ENCODE measurements at places on chromosomes 5 and 9.

- DNase-seq, result no peak
Observed at GRCh38 chr9:69470186-69470977, 145.4 kb downstream of the ENTREP1 start.

- DNase-seq, result no peak
Observed at GRCh38 chr5:33711094-33711679, 180.6 kb downstream of the ADAMTS12 start.

DNA sequence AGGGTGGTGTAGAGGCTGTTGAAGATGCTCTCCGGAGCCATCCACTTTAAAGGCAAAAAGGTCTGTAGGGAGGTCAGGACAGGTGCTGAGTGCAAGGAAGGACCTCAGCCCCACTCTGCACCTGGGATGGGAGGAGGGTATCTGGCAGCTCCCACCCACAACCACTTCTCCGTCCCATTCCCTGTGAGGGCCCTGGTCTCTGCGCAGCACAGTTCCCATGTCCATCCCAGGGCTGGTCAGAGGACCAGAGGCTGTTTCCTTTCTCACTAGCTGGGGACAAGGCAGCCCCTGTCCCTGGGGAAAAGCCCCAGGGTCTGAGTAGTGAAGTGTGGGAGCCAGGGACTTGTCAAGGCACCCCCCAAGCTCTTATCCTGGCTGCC, 33.7 kb upstream of the CSF1R start:
- DNase-seq, result no peak

GRCh38 chr5:179124853-179125788, 64.9 kb downstream of the ZNF354C start:
- no peak for DNase-seq

DNA sequence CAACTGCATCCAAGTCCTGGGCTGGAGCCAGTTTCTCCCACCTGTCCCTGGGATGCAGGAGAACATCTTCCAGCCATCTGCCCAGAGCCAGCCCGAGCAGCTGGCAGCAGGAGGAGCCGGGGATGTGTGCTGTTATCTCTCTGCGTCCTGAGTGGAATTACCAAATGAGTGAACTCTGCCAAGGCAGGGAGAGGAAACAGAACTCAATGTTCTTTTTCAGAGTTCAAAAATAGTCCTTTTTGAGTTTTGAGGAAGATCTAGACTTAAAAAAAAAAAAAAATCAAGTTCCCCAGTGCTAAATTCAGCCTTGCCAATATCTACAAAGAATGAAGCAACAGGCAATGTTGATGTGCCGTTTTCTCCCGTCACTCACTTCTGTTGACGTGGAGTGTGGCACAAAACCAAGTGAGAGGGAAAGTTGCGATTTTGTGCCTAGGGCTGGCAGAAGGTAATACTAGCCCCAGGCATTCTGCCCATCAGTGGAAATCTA, 56.2 kb downstream of the TMOD1 start:
- DNase-seq, result no peak

- no peak for DNase-seq
Observed at GRCh38 chr5:2048664-2049063, 165.9 kb upstream of the IRX4 start.

DNA sequence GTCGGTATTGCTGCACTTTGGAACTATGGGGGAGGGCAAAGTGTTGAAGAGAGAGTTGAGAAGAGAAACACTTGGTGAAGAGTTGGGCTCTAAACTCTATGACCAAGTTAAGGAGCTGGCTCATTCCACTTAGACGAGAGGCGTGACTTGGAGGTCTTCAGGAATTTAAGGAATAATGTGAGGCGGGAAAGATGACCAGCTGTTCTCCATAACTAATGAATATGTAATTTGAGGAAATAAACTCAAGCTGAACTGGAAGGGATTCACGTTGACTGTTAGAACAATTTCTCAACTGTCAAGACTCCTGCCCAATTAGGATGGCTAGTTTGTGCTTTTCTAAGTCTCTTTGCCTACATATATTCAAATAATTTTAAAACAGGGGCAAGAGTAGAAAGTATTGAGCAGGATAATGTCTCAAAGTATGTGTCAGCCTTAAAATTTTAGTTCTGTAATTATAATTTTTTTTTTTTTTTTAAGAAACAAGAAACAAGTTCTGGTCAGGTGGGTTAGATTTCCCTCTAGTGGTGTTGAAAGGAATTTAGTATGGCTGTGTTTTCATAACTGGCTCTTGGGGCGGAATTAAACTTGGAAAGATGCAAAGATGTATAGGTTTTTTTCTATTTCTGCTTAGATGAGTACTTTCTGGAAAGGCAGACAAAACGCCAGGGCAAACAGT, 33.4 kb downstream of the TMEM252 start:
- peak; percentile 16 for DNase-seq

DNA sequence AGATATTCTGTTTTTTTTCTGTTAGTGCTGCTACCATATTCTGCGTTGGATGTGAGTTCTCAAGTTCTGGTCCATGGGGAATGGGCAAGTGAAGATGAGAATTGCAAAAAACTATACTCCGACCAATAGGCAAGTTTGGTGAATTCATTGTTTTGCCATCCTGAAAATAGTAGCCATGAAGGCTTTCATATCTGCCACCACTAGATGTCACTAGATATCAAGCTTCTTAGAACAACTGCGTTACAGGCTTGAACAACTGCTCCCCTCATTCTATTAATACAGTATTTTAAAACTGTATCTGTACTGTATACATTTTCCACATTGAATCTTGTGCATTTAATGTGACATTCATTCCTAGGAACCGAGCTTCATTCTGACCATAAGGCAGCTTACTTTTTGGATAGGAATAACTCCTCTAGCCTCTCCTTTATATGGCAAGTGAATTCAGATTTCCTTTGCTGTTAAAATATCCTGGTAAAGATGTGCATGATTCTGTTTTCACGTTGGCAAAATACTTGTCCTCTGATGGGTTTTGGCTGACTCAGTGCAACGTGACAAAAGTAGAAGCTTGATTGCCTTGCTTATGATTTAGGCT, 163.6 kb downstream of the SREK1 start:
- DNase-seq, result peak; percentile 70

DNA sequence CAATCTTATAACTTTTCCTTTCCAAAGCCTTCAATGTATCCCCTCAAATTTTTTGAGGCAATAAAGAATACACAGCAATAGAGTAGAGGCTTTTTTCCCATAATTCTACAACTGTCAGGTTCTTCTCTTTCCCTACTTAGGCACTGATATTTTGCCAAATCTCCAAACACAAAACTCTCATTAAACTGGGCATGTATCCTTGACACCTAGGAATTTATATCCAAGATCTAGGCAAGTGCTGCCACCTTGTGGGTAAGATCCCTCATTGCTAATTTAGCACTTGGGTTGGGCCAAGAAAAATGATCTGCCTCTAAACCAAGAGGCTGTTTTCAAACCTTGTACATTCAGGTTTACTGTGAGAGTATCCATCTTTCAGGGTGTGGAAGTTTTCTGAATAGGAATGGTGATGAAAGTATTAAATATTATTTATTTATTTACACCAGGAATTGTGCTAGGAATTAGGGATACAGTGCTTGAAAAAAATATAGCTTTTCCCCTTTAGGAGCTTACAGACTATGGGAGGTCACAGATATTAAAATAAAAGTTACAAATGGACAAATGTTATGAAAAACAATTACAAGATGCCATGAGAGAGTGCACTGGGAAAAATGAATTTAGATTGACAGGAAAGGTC, 17.6 kb downstream of the TSTD2 start:
- DNase-seq, result peak; percentile 68

GRCh38 chr5:169204788-169205400, 96.0 kb downstream of the SLIT3 start:
- DNase-seq, result peak; percentile 6

DNA sequence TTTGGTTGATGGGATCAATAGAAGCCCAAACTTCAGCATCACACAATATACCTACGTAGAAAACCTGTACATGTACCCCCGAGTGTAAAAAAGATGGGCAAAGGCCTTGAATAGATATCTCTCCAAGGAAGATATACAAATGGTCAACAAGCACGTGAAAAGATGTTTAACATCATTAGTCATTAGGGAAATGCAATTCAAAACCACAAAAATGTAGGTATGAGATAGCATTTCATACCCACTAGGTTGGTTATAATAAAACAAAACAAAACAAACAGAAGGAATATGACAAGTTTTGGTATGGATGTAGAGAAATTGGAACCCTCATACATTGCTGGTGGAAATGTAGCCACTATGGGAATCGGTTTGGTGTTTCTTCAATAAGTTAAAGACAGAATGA, 33.1 kb upstream of the PPARGC1B start:
- no peak for DNase-seq

DNA sequence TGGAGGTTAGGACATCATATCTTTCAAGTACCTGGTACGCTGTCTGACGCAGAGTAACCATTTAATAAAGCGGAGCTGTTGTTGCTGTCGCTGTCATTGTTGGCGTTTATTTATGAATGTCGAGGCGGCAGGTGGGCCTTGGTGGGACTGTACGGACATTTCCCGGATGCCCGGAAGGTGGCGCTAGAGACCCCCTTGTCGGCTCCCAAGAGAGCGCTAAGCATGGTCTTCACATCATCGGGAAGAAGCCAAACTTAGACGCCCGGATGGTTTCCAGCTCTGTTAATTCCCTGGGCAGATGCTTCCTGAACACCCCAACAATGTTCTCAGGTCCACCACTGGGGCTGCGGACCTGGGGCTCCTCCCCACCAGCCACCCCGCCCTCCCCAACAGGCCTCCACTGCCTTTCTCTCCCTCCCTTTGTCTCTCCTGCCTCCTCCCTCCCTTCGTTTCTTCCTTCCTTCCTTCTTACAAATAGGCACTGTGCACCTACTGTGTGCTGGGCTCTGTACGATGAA, 54.1 kb downstream of the DUSP1 start:
- DNase-seq, result peak; percentile 83

DNA sequence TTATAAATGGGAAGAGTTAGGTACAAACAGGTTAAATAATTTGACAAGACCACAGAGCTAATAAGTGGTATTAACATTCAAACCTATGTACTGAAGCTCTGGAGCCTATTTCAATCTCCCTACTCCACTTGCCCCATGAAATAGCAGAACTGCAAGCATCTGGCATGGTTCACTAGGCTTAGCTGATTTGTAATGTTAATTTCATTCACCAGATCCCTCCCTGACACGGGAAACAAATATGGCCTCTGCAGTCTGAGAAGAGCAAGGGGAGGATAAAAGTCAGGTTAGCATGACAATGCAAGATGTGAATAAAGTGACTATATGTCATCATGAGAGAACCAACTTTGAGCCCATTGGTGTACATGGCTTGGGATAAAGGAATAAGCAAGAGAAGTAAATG, 428.8 kb downstream of the BRINP1 start:
- DNase-seq, result no peak

GRCh38 chr9:68978066-68978465, 35.8 kb downstream of the PRKACG start:
- no peak for DNase-seq

- DNase-seq, result peak; percentile 28
Observed at GRCh38 chr5:84088996-84089395, 295.7 kb downstream of the EDIL3 start.

DNA sequence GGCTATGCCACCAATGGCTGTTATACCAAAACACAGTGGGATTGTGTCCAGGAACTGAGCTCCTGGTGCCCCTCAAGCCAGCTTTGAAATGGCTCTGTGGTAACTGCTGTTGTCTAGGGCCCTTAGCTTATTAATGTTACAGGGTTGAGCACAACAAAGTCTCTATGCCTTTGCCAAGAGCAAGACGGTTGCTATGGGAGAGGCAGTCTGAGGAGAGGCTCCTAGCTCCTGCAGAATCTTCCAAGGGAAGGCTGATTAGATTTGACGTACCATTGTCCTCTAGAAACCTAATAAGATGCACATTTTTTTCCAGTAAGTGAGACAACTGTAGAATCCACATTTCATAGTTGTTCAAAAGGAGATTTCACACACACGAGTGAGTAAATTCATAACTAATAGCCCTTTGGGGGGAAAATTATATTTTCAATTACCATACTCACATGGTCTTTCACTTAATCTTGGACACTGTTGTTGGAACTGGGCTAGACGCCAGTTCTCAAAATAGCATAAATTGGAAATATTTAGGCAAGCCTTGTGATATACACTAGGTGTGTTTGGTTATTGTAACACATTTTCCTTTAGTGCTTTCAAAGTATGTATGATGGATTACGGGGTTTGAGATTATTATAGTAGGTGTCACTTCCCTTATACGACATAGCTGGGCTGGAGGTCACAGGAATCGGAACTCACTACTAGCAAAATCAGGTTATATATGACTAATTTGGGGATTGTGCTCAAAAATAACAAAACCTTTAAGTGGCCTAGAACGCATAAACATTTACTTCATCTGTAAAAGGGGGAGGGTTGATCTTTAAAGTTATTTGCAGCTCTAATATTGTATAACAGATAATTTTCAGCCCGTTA, 186.3 kb upstream of the EGFLAM start:
- DNase-seq, result no peak

GRCh38 chr5:92775711-92776615, 805.1 kb downstream of the NR2F1-AS1 start:
- peak; percentile 33 for DNase-seq

- DNase-seq, result no peak
Observed at GRCh38 chr5:56963246-56963645, 11.3 kb upstream of the MIER3 start.

DNA sequence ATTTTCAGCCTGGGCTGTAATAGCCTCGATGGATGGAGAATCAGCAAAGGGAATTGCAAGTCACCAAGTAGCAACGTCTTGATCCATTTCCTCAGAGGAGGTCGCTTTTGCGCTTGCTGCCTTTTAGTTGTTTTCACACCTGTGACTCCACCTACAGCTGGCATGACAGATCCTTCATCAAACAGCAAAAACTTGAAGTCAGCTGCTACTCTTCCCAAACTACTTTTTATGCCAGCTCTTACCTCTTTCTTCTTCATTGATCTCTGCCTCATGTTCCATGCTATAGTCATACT, 107.7 kb downstream of the MAT2B start:
- DNase-seq, result no peak

GRCh38 chr5:178115814-178116142, 2.4 kb downstream of the N4BP3 start:
- DNase-seq, result no peak

- DNase-seq, result no peak
Observed at GRCh38 chr9:28267351-28267750, 694.1 kb upstream of the C9orf72 start.

- no peak for DNase-seq
Observed at GRCh38 chr5:54946306-54946819, 39.0 kb downstream of the ESM1 start.

DNA sequence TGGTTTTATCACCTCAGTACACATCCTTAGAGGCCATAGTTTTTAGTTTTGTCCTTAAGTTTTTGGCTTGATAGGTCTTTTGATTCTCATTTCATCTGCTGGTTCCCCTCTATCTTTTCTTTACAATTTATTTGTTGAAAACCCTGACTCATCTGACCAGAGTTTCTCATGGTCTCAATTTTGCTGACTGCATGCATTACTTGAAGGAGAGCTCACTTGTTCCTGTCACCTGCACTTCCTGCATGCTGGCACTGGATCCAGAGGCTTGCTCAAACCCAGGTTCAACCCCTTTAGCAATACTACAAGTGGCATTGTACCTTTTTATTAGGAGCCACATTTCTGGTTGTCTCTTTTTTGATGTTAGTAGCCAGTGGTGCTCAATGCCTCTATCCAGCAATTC, 26.7 kb downstream of the FBXO10 start:
- DNase-seq, result no peak

Data from astrocyte of the spinal cord (primary cell).